GM23248 (cell line): ENCODE measurements at places on chromosomes 5 and 9. TPM values are rescaled to one million over a fixed set of nuclear protein-coding genes. Genes with fewer than 3 reads are reported as not detected.

The NMRK1 gene
- 25.8 and 29.2 TPM in 2 replicates for polyA plus RNA-seq

DNA sequence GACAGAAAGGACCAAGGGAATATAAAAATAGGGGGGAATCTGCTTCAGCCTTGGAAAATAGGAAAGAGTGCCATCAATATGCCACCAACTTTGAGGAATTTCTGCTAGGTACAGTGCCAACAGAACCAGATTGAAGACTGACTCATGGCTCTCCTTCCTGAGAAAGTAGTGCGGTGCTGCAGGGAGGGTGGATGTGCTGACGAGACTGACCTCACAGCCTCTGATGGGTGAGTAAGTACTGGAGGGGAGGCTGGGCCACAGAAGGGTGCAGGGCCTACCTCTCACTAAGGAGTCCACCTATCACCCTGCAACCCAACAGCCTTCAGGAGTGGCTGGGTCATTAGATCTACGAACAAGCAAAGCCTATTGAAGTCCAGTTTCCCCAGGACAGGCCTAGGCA lies 187.6 kb downstream of the GABBR2 start:
- peak; percentile 92 for DNase-seq

GRCh38 chr5:63563008-63563917 lies 399.0 kb downstream of the HTR1A start:
- no peak for DNase-seq

GRCh38 chr5:141478321-141478945 lies 2.7 kb downstream of the PCDHGC3 start:
- peak; percentile 58 for DNase-seq

- DNase-seq = no peak
Measured at GRCh38 chr5:9363026-9363425, 182.8 kb downstream of the SEMA5A start.

DNA sequence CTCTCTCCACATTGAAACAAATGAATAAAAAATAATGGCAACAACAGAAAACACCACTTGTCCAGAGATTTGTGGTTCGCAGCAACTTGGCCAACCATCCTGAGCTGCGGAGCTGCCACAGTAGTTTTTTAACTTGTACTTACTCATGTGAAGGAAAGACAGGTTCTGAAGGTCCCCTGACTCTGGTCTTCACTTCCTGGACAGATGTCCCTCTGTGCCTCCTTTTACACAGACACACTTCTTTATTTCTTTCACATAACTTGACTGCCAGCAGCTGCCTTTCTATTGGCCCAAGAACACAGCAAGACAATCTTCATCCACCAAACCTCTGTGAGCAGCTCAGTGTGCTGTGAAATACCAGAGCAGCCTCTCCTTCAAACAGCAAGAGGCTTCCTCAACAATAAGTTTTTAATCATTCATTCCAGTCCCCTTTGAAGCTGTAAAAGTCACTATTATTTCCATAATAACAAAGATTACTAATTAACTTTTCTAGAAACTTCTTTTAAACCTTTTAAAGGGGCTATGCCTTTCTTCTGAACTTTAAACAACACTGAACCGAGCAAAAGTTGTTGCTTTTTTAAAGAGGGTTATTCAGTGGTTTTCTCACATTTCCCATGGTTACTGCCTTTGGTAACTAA lies 198.7 kb downstream of the NR2F1-AS1 start:
- no peak for DNase-seq

GRCh38 chr5:140632366-140633020 lies 482 bp downstream of the CD14 start:
- DNase-seq = peak; percentile 73
